ENCODE measurements at places on chromosomes 12 and 14.
A peak's percentile ranks its signal among the peaks of the same experiment; 100 is the strongest.

- no peak for DNase-seq
Observed at GRCh38 chr14:101010835-101011234, 107.3 kb upstream of the RTL1 start.

- DNase-seq = no peak
Observed at GRCh38 chr12:107844312-107844921, 69.9 kb downstream of the ASCL4 start.

- DNase-seq = no peak
Observed at GRCh38 chr12:104329707-104330532, 26.4 kb downstream of the EID3 start.

GRCh38 chr12:48903363-48903981 is 21.8 kb downstream of the FKBP11 start:
- no peak for DNase-seq

DNA sequence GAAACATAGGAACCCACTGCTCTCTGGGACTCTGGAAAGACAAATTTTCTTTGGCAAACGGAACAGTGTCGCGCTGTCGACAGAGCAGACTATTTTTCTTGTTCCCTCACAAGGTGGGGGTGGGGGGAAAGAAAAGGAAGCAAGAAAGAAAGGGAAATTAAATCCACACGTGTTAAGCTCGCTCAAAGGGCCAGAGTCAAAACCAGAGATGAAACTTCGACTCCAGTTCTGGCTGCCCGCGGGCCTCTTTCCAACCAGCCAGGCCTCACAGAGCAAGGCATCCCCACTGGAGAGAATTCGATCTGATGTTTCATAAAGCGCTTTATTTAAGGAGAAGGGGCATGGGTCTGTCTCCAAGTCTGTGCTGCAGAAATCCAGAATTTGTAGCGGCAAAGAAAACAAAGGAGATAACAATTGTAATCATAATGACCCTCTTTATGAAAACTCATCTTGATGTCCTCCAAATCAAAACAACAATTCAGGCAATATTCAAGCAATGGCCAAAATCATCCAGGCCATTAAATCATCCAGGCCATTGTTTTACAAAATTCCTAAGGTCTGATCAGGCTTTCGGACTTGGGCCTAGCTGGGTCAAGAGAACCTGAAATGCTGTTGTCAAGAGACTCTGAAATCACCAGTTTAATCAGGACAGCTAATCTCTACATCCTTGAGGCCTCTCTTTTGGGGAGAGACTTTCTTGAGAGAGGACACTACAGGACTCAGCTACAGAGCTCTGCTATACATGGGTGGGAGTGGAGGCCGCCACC is 5.3 kb upstream of the TBX5 start:
- DNase-seq = no peak

DNA sequence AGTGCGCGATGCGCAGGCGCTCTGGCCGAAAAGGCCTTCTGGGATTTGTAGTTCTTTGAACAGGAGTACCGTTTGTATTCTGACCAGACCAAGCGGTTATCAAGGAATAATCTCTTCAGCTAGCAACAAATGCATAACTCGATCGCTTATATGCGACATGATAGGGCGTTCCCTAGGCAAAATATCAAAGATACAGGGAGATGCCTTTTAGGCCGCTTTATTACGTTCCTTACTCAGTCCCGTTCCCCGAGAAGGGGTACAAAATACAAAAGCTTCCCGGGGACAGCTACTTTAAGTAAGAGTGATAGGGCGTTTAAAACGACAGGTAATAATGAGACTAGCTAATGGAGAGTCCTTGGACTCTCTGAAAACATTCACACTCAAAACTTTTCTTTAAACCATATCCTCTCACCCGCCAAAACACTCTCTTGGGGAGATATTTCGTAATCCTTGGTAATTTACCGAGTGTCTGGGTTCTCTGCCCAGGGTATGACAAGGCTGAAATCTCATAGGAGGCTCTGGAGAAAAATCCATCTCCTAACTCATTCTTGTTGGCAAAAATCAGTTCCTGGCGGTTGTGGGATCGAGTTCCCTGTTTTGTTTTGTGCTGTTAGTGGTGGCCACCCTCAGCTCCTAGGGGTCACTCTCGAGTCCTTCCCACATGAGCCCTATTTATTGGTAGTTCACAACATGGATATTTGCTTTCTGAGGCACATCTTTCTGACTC is 412 bp upstream of the SNW1 start:
- peak; percentile 40 for DNase-seq

- DNase-seq = no peak
Observed at GRCh38 chr12:29574500-29574899, 77.0 kb upstream of the OVCH1 start.

DNA sequence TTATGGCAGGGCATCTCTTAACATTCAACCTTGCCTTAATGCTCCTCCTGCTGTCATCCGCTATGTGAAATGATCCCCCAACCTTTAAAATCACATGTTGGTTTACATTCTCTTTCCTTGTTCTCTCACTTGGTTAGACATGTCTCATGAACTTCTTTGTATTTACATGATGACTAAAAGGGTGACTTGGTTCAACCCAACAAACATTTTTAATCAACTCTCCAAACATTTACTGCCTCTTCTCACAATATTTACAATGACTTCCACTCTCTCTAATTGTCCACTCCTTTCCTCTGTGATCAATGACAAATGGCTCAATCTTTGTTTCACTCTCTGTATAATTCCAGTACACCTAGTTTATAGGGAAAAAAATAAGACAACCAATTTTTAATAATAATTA is 506.1 kb downstream of the NELL2 start:
- no peak for DNase-seq

DNA sequence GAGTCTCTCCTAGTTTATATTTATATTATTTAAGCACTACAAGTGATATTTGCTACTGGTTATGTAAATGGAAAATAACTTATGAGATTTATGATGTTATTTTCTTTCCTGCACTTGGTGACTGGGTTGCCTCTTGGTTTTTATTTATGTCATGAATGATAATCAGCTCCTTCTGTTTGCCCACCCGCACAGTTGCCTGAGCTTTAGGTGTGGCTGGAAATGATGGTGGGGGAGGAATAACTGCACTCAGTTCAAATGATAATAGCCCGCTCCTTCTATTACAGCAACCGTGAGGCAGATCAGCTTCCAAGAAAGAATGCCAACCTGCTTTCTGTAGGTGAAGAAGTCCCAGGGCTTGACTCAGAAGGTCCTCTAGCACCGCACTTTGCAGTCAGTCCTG is 190.2 kb upstream of the CAND1 start:
- DNase-seq = no peak

DNA sequence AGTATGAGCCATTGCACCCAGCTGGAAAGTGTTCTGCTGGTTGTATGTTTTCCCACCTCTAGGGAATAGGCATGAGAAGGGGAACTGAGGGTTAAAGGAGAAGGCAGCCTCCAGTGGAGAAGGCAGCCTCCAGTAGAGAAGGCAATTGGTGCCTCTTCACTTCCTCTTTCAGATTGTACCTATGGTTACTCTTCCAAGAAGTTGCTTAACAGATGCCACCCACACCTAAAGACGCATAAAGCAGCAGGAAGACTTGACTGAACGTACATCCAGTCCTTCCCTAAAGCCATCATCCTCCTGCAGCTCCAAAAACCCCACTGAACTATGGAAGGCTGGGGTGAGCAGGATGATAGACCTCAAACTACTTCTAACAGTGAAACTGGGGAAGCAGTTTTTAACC is 13.1 kb downstream of the DPF3 start:
- DNase-seq = no peak

DNA sequence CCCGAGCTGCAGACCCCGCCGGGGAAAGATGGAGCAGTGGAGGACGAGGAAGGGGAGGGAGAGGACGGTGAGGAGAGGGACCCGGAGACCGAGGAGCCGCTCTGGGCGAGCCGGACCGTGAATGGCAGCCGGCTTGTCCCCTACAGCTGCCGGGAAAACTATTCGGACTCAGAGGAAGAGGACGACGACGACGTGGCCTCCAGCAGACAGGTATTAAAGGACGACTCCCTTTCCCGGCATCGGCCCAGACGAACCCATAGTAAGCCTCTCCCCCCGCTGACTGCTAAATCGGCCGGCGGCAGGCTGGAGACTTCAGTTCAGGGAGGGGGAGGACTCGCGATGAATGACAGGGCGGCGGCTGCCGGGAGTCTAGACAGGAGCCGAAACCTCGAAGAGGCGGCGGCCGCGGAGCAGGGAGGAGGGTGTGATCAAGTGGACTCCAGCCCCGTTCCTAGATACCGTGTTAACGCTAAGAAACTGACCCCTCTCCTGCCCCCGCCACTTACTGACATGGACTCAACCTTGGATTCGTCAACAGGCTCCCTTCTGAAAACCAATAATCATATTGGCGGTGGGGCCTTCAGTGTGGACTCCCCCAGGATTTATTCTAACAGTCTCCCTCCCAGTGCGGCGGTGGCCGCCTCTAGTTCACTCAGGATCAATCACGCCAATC is 962 bp downstream of the LEMD3 start:
- peak; percentile 76 for DNase-seq

GRCh38 chr12:50088577-50089335 is 3.6 kb downstream of the SMARCD1 start:
- DNase-seq = no peak

GRCh38 chr14:94867946-94868771 is 98.2 kb upstream of the GSC start:
- no peak for DNase-seq

- no peak for DNase-seq
Observed at GRCh38 chr12:2154521-2154920, 101.7 kb downstream of the CACNA1C start.

- no peak for DNase-seq
Observed at GRCh38 chr12:32170437-32170998, 63.9 kb downstream of the BICD1 start.

GRCh38 chr12:125852116-125852515 is 786.9 kb downstream of the AACS start:
- no peak for DNase-seq

GRCh38 chr12:12686925-12687324 is 9.1 kb downstream of the GPR19 start:
- no peak for DNase-seq

DNA sequence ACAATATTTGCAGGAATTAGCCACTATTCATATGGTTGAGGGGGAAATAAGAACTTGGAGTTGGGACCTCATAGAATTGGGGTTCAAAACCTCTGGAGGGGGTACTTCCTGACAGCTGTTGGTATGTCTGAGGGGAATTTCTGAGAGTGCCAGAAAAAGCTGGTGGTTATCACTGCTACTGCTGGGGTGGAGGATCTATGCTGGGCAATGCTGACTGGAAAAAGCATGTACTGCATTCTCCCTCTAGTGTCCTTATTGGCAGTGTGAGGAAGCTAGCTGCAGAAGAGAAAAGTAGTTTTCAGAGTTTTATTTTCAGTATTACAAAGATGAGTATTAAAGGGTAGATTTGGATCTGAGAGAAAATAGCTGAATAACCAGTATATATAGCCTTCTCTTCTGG is 88.8 kb downstream of the FUT8 start:
- no peak for DNase-seq

- DNase-seq = peak; percentile 6
Observed at GRCh38 chr14:104278214-104278534, 139.8 kb downstream of the KIF26A start.

- peak; percentile 44 for DNase-seq
Observed at GRCh38 chr12:27524839-27525753, 1.1 kb downstream of the PPFIBP1 start.

DNA sequence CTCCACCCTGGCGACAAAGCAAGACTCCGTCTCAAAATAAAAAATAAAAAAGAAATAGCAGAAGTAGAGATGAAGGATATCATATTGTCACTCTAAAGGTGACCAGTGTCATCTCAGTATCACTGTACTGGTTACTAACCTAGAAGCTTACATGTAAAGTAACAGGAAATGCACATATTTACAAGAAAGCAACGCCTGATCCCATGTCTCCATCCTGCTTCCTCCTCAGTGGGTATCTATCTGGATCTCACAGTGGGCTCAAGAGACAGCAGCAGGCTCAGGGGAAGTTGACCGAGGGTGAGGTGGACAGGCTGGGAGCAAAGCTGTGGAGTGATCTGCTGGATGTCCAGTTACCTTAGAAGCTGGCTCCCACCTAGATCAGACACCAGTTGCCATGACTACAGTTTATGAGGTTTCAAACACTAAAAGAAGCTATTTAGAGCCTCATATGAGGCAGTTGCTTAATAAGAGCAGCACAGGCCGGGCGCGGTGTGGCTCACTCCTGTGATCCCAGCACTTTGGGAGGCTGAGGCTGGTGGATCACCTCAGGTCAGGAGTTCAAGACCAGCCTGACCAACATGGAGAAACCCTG is 10.5 kb downstream of the MTRFR start:
- no peak for DNase-seq

DNA sequence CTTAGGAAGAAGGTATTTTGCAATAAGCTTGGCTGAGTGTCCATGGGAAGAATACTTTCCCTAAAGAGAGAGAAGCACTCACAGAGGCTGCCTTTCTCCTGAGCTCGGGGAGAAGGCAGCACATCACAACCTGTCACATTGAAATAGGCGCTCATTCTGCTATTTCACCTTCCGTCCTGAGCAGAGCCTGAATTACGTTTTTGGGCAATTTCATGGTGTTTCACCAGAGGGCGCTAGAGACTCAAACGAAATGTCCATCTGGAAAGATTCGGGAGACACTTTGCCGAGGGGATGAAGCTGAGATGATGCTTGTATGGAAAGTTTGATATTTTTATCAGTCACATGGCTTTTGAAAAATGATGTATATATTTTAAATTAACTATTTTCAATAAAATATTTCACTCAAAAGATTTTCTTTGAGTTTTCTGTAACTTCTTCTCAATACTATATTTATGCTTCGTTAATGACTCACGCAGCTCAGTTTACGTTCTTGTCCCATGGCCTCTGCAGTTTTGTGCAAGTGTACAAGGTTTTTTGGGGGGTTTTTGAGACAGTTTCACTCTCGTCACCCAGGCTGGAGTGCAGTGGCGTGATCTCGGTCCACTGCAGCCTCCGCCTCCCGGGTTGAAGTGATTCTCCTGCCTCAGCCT is 17.4 kb upstream of the B4GALNT3 start:
- peak; percentile 48 for DNase-seq

- DNase-seq = peak; percentile 71
Observed at GRCh38 chr12:121812320-121812871, 8.6 kb downstream of the SETD1B start.

DNA sequence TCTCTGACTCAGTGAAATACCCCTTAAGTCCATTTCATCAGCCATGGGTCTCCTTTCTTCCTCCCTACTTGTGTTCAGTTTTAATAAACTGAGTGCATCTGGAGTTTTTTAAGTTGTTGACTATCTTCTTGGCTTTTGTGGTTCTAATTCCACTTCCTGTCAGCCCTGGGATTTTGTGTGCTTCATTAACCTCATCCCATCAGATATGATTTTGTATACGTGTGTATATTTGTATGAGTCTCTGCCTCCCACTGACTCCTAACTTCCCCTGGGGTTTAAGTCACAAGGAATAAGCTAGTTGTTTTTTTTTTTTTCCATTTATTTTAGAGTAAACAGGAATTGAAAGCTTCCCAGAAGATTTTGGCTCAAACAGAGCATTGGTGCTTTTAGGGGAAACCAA is 62.7 kb downstream of the TTLL5 start:
- DNase-seq = no peak

DNA sequence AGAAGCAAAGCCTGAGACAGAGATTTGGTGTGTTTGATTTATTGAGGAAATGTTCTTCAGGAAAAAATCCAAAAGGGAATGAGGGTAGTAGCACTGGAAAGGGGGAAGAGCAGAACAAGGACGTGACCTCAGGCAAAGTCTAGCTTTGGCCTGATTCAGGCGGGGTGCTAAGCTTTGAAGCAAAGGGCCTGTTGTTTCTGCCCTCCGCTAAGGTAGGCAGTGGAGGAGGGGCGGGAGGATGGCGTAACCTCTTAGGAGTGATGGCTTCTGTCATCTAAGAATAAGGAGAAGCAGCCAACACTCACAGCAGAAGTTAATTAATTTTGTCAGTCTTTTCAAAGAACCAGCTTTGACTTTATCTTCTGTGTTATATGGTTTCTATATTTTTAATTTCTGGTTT is 20.4 kb downstream of the ABHD12B start:
- no peak for DNase-seq

Data from left hindlimb (tissue), 1 donor.